Activated T-helper 2 cell treated with anti-CD3 and anti-CD28 coated beads, Interferon-gamma antibody, Interleukin-2, Interleukin-4, amounts not matched to agents 10 μg/mL and 5 μg/mL and 100 μg/mL, durations not matched to agents 14 hours and 24 hours and 36 hours (primary cell): ENCODE measurements at places on chromosomes 16 and 17. TPM values are rescaled to one million over a fixed set of nuclear protein-coding genes. Genes with fewer than 3 reads are reported as not detected.

DNA sequence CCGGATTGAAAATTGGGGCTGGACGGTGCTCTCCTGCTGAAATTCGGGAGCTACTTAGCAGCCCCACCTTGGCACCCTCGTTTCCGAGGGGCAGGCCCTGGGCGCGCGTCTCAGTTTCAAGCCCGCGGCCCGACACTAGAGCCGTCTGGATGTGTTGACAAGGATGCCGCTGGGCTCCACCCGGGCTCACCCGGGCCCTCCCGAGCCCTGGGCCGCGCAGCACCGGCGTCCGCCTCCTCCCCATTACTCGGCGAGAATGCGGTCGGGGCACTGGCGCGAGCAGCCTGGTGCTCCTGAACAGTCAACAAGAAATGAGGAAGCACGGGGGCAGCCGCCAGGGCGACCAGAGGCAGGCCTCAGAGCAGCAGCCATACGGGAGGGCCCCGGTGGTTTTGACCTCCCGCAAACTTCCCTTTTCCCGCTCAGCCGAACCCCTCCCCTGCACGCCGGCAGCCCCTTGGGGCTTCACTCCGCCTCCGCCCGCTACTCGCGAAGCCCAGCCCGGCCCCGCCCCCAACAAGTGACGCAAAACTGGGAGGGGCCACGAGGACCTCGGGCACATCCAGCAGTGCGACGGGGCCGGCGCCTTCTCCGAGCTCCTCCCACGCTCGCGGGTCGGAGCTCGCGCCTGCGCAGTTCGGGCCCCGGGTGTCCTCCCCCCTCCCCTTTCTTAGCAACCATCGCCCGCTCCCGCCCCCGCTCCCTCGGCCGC is 447 bp upstream of the SEC14L1 start:
- DNase-seq, result peak; percentile 99
- peaks cover 64% of the 10 kb centered on the region for H3K36me3 ChIP-seq
- H3K27me3 ChIP-seq, result no peaks in the 10 kb centered on the region
- H3K27ac ChIP-seq, result peak overlapping the region; percentile 96

DNA sequence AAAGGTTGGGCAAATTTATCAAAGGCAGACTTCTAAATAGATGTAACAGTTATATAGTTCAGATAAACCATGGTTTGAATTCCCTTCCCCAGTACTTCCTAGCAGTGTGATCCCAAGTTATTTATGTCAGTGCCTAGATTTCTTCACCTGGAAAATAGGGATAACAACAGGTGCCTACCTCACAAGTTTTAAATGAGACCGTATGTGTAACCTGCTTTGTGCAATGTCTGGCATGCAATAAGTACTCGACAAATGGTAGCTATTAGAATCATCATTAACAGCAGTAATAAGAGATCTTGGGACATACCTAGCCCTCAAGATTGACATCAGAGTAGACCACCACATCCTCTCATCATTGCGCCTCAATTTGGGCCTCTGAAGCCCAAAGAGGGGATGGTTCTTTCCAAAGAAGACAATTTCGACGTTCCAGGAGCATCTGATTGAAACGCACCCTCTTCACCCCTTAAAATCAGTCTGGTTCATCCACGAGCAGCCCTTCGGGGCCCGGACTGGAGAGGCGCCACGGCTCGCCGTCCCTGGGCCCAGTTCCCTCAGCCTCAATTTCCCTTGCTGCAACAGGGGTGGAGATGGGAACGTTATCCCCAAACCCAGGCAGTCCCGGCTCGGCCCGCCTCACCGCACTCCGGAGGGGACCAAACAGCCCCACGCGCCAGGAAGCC is 541 bp downstream of the ACACA start:
- H3K27me3 ChIP-seq, result no peaks in the 10 kb centered on the region
- no peak for DNase-seq
- peak overlapping the region; percentile 97 for H3K4me3 ChIP-seq
- peak overlapping the region; percentile 92 for H3K27ac ChIP-seq
- peaks cover 57% of the 10 kb centered on the region for H3K36me3 ChIP-seq

DNA sequence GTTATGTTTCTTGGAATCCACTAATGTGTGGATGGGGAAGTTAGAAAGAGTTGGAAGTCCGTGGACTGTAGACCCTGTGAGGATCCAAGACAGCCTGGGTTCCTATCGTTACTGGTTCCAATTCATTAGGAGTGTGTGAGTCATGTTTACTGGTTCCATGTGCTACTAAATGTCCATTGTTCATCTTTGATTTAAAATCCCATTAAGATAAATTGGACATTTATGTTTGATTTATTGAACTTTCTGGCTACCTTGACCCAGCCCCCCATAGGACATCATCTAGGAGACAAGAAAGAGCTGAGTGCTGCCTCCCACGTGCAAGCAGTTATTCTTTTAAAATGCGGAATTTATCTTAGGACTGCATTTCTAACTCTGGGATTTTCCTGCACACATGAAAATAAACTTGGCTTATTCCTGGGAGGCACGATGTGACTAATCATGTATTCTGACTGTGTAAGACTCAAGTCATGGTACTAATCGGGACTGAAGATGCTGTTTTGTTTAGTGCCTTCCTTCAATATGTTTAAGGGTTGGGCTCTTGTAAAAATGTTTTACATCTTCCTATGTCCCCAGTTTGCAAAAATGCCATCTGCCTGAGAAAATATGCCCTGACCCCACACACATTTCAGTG is 53.4 kb downstream of the RGS9 start:
- H3K4me1 ChIP-seq, result peaks cover 41% of the 10 kb centered on the region
- no peak for DNase-seq
- peaks cover 50% of the 10 kb centered on the region for H3K36me3 ChIP-seq

The OR1A1 gene
- total RNA-seq, result not detected in 2 replicates

DNA sequence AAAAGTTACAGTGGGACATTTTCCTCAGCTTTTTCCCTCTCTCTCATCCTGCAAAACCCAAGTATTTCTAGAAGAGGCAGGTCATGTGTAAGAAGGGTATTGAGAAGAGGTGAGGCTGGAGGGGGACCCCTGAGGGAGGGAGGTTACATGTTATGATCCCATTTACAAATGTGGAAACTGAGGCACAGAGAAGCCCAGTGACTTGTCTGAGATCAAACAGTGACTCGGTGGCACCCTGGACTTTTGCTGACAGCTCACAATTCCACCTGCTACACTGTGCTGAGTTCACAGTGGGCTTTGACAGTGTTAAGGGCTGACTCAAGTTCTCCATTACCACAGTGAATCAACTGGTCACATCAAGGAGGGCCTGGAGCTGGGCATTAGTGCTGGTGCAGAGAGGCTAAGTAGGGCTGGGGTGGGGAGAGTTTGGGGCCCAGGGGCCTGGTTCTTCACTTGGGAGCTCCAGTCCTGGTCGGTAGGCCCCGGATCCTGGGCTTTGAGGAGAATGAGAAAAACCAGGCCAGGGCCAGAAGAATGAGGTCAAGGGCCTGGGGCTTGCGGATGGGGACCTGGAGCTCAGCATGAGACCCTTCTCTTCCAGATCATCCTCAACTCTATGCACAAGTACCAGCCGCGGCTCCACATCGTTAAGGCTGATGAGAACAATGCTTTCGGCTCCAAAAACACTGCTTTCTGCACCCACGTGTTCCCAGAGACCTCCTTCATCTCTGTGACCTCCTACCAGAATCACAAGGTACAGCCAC is 26.0 kb downstream of the TBX4 start:
- no peaks in the 10 kb centered on the region for H3K36me3 ChIP-seq
- H3K4me1 ChIP-seq, result peaks cover 3% of the 10 kb centered on the region
- peaks cover 6% of the 10 kb centered on the region for H3K27me3 ChIP-seq
- no peak overlapping the region for H3K4me3 ChIP-seq

The RAD51C gene
- 58.1 and 62.7 TPM in 2 replicates for total RNA-seq

The ENPP7 gene
- not detected in 2 replicates for total RNA-seq

The TMEM208 gene
- total RNA-seq, result 53.8 and 55.4 TPM in 2 replicates
